Vagina (tissue), 2 donors: ENCODE measurements at places on chromosomes 16 and 17. TPM values are rescaled to one million over a fixed set of nuclear protein-coding genes. Genes with fewer than 3 reads are reported as not detected.

LRRC37A gene
- 3.4 TPM for total RNA-seq

STAT5B gene
- total RNA-seq = 74.6 TPM

PYCARD gene
- 85.0 TPM for total RNA-seq

SEPTIN1 gene
- 3.7 TPM for total RNA-seq

TBX6 gene
- 6.4 TPM for total RNA-seq

C17orf100 gene
- total RNA-seq = 3.2 TPM

PRAC2 gene
- not detected for total RNA-seq

JMJD8 gene
- 62.9 TPM for total RNA-seq

CD300E gene
- 0.98 TPM for total RNA-seq

GPS1 gene
- 80.3 TPM for total RNA-seq

KREMEN2 gene
- total RNA-seq = not detected

FBXL20 gene
- 15.7 TPM for total RNA-seq

ABAT gene
- 3.9 TPM for total RNA-seq

EPN3 gene
- total RNA-seq = 21.9 TPM

LRRC46 gene
- not detected for total RNA-seq

SHMT1 gene
- total RNA-seq = 31.4 TPM

ABCC3 gene
- 47.6 TPM for total RNA-seq

SRCIN1 gene
- 5.2 TPM for total RNA-seq

CHAD gene
- total RNA-seq = not detected

ECI1 gene
- total RNA-seq = 72.9 TPM

ATF7IP2 gene
- total RNA-seq = 5.4 TPM

IGSF6 gene
- 0.74 TPM for total RNA-seq

ITPRIPL2 gene
- 71.2 TPM for total RNA-seq

APOBR gene
- total RNA-seq = 2.5 TPM

ENO3 gene
- 5.6 TPM for total RNA-seq

COQ7 gene
- total RNA-seq = 15.5 TPM

IL4R gene
- 64.1 TPM for total RNA-seq

CES5A gene
- not detected for total RNA-seq

OR2C1 gene
- total RNA-seq = 0.74 TPM

SP6 gene
- 3.9 TPM for total RNA-seq

MRPL58 gene
- 33.6 TPM for total RNA-seq

DPEP3 gene
- not detected for total RNA-seq

ZSWIM7 gene
- 18.9 TPM for total RNA-seq

VAT1L gene
- 6.4 TPM for total RNA-seq

NEUROD2 gene
- total RNA-seq = not detected

DNAH9 gene
- total RNA-seq = not detected

RSKR gene
- 21.6 TPM for total RNA-seq

PROCA1 gene
- total RNA-seq = 1.5 TPM

MGAT5B gene
- 0.49 TPM for total RNA-seq

PYY gene
- total RNA-seq = not detected

VASN gene
- total RNA-seq = 37.6 TPM

HOXB3 gene
- 17.7 TPM for total RNA-seq

PHLPP2 gene
- total RNA-seq = 6.4 TPM

LGALS9 gene
- 34.9 TPM for total RNA-seq

SLC5A11 gene
- not detected for total RNA-seq

RAI1 gene
- 29.2 TPM for total RNA-seq

CHST4 gene
- total RNA-seq = not detected

EXOC3L1 gene
- 2.5 TPM for total RNA-seq

CNTROB gene
- total RNA-seq = 20.9 TPM

ZNF423 gene
- 10.3 TPM for total RNA-seq

KRTAP4-4 gene
- not detected for total RNA-seq

OR4D1 gene
- total RNA-seq = not detected

FAM234A gene
- total RNA-seq = 23.3 TPM

CCL15 gene
- not detected for total RNA-seq

KDM8 gene
- total RNA-seq = 1.5 TPM

SECTM1 gene
- total RNA-seq = 37.1 TPM
